NCI-H748 treated with DMSO at 0.1 percent for 48 hours (cell line): ENCODE measurements at places on chromosomes 1 and 21.

DNA sequence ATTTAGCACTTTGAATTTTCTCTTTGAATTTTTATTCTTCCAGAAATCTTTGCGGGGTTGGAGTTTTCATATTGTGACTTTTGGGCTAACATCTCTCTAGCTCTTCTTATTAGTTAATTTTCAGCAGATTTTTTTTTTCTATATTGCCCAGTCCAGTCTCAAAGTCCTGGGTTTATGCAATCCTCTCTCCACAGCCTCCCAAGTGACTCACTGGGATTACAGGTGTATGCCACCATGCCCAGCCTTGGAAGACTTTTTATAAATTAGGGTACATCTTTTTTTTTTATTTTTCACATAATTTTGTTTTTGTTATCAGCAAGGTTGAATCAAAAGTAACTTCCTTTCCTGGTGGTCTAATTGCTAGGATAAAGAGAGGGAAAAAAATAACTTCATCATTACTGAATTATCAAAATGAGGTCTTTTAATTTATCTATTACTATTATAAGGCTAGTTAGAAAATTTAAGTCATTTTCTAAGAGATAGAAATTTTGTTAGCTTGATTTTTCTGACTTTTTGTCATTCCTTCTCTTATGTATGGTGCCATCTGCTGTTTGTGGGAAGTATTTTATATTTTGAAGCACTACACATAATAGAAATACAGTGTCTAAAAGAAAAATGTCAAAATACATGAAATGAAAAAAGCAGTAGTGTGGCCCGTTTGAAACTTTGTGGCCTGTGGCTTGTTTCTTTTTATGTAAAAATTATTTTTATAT, 273.4 kb upstream of the CACYBP start:
- no peak for DNase-seq

- no peak for DNase-seq
Measured at GRCh38 chr1:45542591-45542990, 8.0 kb upstream of the AKR1A1 start.

GRCh38 chr1:65255656-65256050, 53.7 kb upstream of the DNAJC6 start:
- no peak for DNase-seq

DNA sequence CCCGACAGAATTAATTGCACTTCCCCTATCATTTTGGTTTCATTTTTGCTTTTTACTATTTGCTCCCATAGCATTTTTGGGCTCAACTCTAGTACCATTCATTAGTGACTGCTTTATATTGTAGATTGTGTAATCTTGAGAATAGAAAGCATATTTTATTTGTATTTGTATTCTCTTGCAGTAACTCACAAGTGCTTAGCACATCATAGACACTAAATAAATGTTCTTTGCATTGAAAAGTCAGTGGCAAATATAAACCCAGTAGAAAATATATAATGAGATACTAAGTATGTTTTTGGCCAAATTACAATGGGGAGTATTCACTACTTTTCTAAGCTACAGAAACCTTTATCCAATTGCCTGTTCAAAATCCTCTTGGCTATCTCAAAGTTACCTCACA, 359.7 kb upstream of the CAMK1G start:
- no peak for DNase-seq

DNA sequence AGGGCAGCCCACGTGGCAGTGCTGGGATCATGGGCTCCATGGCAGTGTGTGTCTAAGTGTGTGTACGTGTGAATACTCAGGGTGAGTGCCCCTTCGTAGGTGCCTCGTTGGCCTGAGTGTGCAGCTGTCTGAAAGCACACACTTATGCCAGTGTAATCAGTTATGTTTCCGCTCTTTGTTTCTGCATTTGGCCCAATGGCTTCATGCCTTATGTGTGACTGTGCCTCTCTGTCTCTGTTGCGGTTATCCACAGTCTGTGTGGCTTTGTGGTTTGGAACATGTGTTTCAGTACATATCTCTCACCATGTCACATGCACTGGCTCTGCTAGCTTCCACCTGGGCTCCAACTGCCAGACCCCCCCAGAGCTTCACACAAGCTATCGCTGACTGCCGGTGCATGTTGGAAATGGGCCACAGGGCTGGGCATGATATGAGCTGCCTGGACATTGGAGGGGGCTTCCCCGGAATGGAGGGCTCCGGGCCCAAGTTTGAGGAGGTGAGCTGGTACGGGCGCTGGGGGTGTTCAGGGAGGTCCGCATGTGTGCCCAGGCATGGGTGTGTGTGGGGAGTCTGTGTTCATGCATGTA, 70.3 kb upstream of the TINAGL1 start:
- DNase-seq = no peak

GRCh38 chr1:55217226-55217986, 2.2 kb upstream of the USP24 start:
- no peak for DNase-seq
